GM23248 (cell line): ENCODE measurements at places on chromosomes 3 and 15. TPM values are rescaled to one million over a fixed set of nuclear protein-coding genes. Genes with fewer than 3 reads are reported as not detected.

The NR1I2 gene
- total RNA-seq, result not detected in 2 replicates

DNA sequence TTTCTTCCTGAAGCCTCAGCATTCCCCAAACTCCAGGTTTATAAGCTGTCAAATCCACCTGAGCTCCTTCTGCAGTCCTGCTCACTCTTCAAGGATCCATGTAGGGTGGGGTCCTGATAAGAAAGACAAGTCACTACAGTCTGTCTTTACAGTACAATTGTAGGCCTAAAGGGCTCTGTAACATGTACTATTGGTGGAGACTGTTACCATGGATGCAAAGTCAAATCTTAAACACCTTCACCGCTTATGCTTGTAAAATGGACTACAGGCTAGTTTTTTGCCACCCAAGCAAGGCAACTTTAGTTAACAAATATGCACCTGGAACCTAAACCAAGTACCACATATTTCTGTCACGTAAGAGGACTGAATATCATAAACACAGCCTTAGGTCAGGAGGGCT is 44.7 kb downstream of the CBLB start:
- DNase-seq, result no peak

The SHC4 gene
- total RNA-seq, result 0.43 and 0.76 TPM in 2 replicates

- peak; percentile 69 for DNase-seq
These were observed 108.0 kb downstream of the SENP2 start for GRCh38 chr3:185693985-185694653.

- DNase-seq, result no peak
These were observed 49.4 kb upstream of the SPATA12 start for GRCh38 chr3:57011022-57011421.

DNA sequence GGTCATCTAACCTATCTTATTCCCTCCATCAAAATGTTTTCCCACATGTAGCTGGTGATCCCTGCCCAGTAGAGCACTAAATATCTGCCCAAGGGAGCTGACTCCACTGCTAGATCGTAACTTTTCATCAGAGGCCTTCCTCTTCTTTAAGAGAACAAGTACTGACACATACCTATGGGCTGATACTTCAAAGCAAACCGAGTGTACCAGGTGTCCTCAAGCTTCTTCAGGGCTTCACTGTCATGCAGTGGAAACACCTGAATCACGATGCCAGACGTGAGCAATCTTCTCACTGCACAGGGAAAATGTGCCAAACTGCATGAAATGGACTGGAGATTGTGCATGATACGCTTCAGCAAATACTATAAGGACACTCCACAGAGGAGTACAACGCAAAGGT is 41.6 kb downstream of the ANO10 start:
- no peak for DNase-seq
